ENCODE measurements at places on chromosomes 4 and X.

- no peak for DNase-seq
Observed at GRCh38 chr4:27149541-27150212, 289.0 kb downstream of the STIM2 start.

DNA sequence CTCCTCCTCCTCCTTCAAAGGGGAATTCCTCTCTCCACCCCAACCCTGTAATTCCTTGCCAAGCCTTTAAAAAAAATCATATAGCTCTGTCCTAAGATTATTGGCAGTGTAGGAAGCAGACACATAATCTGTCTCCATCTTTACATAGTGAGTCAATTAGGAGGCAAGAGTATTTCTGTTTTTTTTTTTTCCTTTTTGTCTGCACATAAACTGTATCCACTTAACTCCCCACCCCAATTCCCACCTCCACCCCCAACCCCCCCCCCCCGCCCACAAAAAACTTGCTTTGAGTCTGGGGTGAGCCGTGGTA is 182.5 kb downstream of the RASL11B start:
- DNase-seq: no peak

- no peak for DNase-seq
Observed at GRCh38 chr4:657834-658667, 16.0 kb downstream of the ATP5ME start.

- DNase-seq: no peak
Observed at GRCh38 chr4:75071317-75071716, 138.4 kb downstream of the PARM1 start.

- no peak for DNase-seq
Observed at GRCh38 chr4:17894421-17894820, 83.6 kb downstream of the NCAPG start.

DNA sequence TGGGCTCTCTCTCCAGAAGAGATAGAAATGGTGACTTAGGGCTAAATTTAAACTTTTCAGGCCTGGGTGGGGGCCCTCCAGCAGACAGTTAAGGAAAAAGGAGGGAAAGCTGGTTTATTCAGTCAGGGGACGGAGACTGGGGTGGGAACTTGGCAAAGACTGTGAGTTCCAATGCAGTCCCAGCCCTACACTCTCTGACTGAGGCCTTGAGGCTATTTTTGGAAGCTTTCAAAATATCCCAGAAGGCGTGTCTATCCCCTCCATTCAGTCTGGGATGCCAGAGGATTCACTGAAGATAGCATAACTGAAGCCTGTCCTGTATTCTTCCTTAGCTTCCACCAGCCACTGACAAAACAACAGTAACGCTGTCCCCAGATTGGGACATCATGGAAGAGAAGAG is 32.1 kb upstream of the MSN start:
- DNase-seq: no peak

DNA sequence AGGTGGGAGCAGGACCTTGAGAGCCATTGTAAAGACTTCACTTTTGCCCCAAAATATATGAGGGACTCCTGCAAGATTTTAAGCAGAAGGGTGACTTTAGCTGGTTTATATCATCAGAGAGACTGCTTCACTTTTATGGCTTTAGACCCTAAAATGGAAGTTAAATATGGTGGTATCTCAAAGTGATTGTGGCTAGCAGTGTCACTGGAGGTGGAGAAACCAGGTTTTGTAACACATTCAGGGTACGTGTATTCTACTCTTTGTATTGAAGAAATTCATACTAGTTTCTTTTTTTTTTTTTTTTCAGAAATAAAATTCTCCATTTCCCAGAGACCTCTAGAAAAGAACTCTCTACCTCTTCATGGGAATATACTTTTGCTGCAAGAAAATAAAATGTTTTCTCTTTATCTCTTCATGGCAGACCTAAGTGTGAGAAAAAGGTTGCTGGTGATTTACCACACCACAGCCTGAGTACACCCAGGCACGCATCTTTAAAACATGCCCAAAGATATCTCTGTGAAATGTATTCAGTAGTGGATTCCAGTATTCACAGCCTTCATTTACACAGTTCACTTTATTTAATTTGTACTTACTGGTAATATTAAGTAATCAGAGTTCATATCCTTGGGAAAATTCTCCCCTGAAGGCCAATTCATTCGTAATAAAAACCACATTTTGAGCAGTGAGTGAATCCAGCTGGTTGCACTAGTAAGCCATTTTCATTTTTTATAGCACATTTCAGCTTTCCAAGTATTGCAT is 74.3 kb upstream of the GUCY1A1 start:
- DNase-seq: no peak

- DNase-seq: no peak
Observed at GRCh38 chr4:120942776-120943175, 20.2 kb upstream of the PRDM5 start.

GRCh38 chr4:6200922-6201362 is 593 bp upstream of the JAKMIP1 start:
- no peak for DNase-seq

GRCh38 chrX:17829566-17829965 is 31.5 kb downstream of the RAI2 start:
- no peak for DNase-seq

GRCh38 chrX:148774276-148774675 is 273.9 kb downstream of the AFF2 start:
- DNase-seq: no peak

DNA sequence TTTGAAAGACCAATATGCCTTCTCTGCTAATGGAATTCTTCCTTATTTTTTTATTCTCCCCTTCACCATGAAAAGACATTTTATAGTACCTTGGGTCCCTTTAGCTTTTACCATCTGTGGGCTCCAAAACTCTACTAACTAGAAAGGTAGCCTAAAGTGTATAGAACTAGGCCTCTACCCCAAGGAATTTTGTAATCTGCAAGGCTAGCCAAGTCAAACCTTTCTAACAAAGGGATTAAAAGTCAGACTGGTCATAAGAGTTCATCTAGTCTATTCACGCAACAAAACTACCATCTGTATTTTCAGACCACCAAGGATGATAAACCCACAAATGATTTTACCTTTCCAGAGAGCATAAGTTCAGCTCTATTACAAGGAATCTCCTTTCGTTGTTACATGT is 189.5 kb upstream of the DCAF8L1 start:
- no peak for DNase-seq

- no peak for DNase-seq
Observed at GRCh38 chr4:110087070-110087708, 111.2 kb downstream of the ELOVL6 start.

- no peak for DNase-seq
Observed at GRCh38 chr4:37978248-37978924, 18.2 kb downstream of the PTTG2 start.

GRCh38 chrX:13697976-13698375 is 9.0 kb downstream of the RAB9A start:
- no peak for DNase-seq

GRCh38 chr4:182916483-182917181 is 554 bp downstream of the DCTD start:
- DNase-seq: no peak

- no peak for DNase-seq
Observed at GRCh38 chr4:78162821-78163220, 105.7 kb downstream of the FRAS1 start.

DNA sequence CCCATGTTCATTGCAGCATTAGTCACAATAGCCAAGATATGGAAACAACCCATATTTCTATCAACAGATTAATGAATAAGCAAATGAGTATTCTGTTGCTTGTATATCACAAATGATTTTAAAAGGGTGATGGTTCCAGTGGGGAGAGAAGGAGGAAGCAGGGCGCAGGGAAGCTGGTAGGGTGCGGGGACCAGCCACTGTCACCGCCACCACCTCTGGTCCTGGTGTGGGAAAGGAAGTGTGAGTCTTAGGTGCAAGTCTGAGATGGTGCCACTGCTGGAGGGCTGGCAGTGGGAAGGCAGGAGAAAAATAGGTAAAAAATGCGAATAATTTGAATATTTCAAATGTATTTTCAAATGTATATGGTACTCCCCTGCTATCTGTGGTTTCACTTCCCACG is 286.8 kb upstream of the DDX53 start:
- no peak for DNase-seq

DNA sequence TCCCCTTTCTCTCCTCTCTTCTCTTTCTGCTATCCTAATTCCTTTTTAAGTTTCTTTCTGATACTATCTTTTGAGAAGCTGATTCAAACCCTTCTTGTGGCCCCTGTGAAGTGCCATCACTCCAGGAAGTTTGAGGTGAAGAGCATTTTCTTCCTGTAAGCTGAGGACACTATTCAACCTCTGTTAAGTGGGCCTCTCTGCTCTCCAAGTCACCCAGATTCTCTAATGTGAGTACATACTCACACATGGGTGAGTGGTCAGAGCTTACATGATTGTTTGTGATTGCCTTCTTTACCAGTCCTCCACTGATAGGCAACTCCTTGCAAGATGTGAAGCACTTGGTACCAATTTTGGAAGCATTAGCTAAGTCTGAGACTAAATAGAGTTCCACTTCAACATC is 18.4 kb upstream of the SMIM10L2A start:
- DNase-seq: no peak

DNA sequence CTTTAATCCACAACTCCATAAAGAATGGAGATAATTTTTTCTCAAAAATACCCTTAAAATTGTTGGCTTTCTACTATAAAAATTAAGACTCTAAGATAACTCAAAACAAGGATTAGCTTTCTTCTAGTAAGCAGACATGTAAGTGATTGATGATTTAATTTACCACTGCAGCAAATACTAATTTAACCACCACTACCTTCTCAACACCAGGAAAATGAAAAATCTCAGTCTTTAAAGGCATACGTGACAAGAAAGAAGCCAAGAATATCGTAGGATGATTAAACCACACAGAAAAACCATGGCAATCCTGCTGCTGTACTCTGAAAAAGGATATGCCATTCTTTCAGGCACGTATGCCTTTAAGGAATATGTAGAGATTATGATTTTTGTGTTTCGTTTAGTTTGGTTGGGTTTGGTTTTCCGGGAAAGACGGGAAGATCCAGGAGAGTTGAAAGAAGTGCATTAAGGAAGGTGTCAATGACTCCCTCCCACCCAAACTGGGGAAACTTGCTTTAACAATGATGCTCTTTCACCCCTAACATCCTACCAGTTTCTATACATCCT is 881 bp downstream of the LRCH2 start:
- DNase-seq: no peak

DNA sequence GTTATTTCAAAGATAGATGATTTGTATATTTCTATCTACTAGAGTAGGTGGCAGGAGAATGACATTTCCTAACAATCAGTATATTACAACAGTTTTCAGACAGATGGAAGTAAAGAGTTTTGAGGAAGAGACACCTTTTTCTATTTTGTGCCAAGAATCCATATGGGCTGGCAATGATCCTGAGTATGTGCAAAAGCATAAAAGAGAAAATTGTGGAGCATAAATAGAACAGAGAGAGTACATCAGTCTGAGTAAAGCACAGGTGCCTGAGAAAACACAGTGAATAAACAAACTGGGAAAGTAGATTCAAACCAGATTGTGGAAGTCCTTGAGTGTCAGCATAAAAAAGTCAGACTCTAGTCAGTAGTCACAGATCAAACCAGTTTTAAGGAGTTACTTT is 96.8 kb upstream of the WDR44 start:
- no peak for DNase-seq

DNA sequence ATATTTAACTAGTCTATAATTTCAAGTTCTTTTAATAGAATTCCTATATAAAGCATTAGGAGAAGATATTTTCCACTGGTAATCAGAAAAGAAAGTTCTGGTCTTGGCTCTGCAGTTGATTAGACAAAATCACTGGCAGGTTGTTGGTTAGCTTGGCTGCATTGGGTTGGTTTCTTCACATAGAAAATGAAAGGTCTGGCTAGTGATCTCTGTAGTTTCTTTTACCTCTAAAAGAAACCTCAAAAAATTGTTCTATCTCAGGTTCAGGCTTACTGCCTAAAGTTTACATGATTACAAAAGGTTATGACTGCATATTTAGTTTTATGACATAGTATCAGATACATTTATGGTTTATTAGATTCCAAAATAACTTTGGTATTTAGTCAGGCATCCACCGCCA is 95.8 kb upstream of the NAP1L5 start:
- no peak for DNase-seq

- no peak for DNase-seq
Observed at GRCh38 chr4:110289601-110290100, 91.2 kb upstream of the ELOVL6 start.

DNA sequence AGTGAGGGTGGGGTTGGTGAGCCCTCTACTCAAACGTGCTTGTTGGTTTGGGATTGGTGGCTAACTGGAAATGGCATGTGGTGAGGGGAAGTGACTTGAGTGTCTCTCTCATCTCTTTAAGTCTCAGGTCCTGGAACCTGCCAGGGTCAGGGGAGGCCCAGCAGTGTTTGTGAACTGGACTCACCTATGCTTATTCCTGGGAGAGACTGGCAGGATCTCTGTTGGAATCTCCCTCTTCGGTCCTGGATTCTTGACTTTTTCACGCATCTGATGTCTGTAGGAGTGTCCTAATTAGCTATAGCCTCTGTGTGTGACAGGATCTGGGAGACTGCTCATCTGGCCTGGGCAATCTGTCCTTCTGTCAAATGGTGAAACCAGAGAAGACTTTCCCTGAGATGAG is 7.2 kb upstream of the EFNB1 start:
- DNase-seq: no peak

DNA sequence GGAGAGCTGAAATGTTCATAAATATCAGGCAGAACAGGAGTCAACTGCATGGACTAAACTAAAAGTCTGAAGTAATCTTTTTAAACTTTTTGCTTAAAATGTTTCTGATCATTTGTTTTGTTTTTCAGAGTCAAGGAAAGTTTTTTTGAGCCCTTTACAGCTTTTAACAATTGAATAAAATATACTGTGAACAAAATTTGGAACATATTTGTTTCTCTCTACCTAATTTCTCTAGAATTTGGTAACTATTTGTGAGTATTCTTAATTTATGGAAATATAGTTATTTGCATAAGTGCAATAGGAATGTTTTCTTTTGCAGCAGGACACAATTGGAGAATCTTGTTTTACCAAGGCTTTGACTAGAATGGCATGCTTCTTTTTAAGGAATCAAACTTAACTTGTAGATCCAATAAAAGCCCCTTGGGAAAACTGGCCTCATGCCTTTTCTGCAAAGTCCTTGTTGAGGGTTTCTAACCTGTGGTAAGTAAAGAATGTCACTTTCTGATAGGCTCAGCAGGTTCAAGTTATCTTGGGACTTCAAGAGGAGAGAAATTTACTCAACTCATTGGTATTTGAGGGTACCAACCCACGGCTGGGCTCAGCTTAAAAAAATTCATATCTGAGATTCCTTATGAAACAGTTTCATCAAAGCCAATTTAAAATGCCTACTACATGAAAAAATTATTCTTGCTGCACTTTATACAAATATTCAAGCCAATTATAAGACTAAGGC is 91.5 kb downstream of the UPRT start:
- DNase-seq: no peak

GRCh38 chrX:54921427-54922021 is 900 bp downstream of the TRO start:
- DNase-seq: no peak

DNA sequence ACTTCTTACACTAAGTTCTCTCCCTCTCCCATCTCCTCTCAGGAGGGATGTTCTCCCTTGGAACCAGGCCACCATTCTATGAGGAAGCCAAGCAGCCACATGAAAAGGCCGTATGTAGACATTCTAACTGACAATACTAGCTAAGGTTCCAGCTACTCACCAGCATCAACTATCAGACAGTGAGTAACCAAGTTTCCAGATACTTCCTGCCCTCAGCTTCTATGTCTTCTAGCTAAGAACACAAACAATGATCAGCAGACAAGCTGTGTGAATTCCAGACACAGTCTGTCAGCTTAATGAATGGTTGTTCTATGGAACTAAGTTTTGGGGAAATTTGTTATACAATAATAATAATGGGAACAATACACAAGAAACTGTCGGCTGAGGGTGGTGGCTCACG is 50.8 kb downstream of the SMIM14 start:
- DNase-seq: no peak
